ENCODE measurements at places on chromosomes 2 and 18.

- DNase-seq, result no peak
- peaks cover under 1% of the 10 kb centered on the region for H3K27me3 ChIP-seq
- H3K4me1 ChIP-seq, result peaks cover 77% of the 10 kb centered on the region
- H3K4me3 ChIP-seq, result no peak overlapping the region
Observed at GRCh38 chr2:96873651-96874096, 3.8 kb upstream of the SEMA4C start.

DNA sequence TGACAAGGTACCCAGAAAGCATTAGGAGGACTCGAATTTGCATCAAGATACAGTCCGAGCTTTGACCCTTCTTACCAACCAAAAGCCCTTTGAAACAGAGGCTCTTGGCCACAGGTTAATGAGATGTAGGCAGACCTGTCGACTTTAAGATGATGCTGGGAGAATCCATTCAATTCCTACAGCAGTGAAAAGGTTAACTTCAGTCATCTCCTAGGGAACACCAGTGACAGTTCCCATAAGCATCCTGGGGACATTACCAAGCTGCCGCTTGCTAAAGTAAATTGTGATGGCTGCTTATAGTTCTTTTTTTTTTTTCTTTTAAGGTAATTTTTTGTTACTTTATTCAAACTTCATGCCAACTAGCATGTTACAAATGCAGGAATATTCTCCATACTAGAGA lies 379.3 kb downstream of the SOX11 start:
- peaks cover 1% of the 10 kb centered on the region for H3K27me3 ChIP-seq
- peaks cover 80% of the 10 kb centered on the region for H3K4me1 ChIP-seq
- no peak overlapping the region for H3K27ac ChIP-seq
- H3K36me3 ChIP-seq, result no peaks in the 10 kb centered on the region

DNA sequence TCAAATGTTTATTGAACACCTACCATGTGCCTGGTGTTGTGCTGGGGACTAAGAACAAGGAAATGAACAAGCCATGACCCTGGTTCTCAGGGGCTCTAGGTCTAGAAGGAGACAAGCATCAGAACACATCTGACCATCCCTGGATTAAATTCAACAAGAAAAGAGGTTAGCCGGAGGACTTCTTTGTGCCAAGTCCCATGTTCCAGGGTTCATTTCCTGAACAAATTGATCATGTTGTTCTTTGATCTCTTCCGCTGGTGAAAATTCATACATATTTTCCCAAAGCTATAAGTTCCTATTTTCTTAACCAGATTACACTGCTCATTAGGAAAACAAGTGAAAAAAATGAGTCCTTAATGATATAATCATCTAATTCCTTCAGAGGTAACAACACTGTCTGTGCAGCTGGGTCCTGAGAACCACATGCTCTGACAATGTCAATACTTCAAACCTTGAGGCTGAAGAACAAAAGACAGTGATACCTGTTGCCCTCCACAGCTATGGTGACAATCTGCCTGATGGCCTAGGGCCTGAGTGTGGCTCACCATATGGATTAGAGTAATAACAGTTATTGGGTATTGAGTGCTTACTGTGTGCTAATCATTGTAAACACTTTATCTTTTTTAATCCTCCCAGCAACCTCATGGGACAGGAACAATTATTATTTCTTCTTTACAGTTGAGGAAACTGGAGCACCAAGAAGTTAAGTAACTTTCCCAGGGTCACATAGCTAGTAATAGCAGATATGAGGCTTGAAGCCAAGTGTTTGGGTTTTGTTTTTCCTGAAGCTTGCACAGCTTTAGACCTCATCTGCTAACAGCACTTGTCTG lies 24.6 kb upstream of the INO80C start:
- H3K27me3 ChIP-seq, result peaks cover 3% of the 10 kb centered on the region
- no peak overlapping the region for H3K27ac ChIP-seq
- H3K36me3 ChIP-seq, result no peaks in the 10 kb centered on the region
- no peak for DNase-seq
- no peak overlapping the region for H3K4me3 ChIP-seq

DNA sequence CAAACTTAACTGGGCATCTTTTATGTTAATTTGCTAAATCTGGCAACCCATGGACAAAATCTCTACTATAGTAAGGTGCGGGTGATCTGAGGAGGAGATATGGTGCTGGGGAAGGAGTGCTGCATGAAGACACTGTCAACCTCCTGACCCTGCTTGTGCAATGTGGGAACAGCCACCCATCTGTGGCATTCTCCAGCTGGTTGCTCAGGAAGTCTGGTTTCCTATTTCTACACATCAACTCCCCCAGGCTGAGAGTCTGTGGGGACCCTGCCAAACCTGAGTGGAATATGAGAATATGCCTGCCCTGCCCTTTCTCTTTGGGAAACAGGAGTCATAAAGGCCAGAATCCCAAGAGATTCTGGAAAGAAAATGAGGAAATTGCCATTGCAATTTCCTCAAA lies 60.1 kb upstream of the PAX3 start:
- H3K4me1 ChIP-seq, result peaks cover 46% of the 10 kb centered on the region
- peak; percentile 23 for DNase-seq
- peak overlapping the region; percentile 47 for H3K27ac ChIP-seq
- no peaks in the 10 kb centered on the region for H3K27me3 ChIP-seq

DNA sequence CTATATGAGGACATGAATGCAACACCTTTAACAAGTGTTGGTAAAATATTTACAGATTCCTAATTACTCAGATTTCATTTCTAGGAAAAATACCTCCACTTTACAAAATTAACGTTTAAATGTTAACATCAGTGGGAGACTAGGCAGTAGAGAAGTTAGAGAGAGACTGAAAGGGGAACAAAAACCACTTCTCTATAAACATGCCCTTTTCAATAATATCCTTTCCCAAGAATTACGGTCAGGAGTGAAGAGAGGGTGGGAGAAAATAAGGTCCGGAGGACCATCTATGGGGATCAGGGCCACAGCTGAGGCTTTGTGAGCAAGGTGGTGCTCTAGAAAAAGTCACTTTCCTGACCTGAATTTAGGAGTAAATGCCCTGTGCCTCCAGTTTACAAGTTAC lies 65.3 kb upstream of the WIPF1 start:
- no peak for DNase-seq
- H3K4me1 ChIP-seq, result peaks cover 21% of the 10 kb centered on the region
- no peaks in the 10 kb centered on the region for H3K27me3 ChIP-seq
- peaks cover 28% of the 10 kb centered on the region for H3K36me3 ChIP-seq
- no peak overlapping the region for H3K4me3 ChIP-seq

DNA sequence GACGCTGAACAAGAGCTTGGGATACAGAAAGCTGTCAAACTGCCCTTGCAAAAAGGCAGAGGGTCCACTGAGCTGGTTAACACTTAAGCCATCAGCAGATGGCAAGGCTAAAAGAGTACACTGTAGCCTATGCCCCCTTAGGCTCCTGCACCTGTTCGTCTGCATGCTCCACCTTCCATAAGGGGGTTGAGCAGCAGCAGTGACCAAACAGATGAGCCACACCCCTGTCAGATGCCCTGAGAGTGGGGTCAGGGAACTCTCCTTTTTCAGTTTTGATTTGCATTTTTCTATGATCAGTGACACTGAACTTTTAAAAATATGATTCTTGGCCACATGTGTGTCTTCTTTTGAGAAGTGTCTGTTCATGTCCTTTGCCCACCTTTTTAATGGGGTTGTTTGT lies 402.5 kb upstream of the FAM98A start:
- H3K36me3 ChIP-seq, result no peaks in the 10 kb centered on the region
- H3K4me3 ChIP-seq, result no peak overlapping the region
- no peak for DNase-seq
- no peak overlapping the region for H3K27ac ChIP-seq
- peaks cover 6% of the 10 kb centered on the region for H3K27me3 ChIP-seq

DNA sequence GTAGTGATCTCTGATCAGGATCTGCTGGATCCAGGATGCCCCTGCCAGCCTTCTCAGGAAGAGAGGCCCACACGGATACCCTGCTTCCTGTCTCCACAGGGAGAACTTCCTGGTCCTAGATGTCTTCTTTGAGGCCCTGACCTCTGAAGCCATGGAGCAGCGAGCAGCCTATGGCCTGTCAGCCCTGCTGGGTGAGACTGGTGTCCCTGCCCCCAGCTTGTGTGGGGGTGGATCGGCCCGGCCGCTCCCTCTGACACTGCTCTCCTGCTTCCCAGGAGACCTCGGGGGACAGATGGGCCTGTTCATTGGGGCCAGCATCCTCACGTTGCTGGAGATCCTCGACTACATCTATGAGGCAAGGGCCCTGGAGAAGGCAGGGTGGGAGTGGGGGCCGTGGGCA lies 6.6 kb downstream of the CHPF start:
- H3K27ac ChIP-seq, result peak overlapping the region; percentile 83
- peaks cover 40% of the 10 kb centered on the region for H3K4me1 ChIP-seq
- no peak for DNase-seq

- H3K36me3 ChIP-seq, result no peaks in the 10 kb centered on the region
- no peaks in the 10 kb centered on the region for H3K4me1 ChIP-seq
- H3K27me3 ChIP-seq, result peaks cover 5% of the 10 kb centered on the region
- no peak overlapping the region for H3K4me3 ChIP-seq
- DNase-seq, result no peak
Observed at GRCh38 chr2:39139511-39140237, 18.8 kb upstream of the SOS1 start.

GRCh38 chr2:168316073-168316440 lies 68.7 kb upstream of the STK39 start:
- no peak overlapping the region for H3K27ac ChIP-seq
- no peaks in the 10 kb centered on the region for H3K36me3 ChIP-seq
- H3K4me1 ChIP-seq, result peaks cover 15% of the 10 kb centered on the region
- H3K27me3 ChIP-seq, result peaks cover 3% of the 10 kb centered on the region
- H3K4me3 ChIP-seq, result no peak overlapping the region
- DNase-seq, result no peak

DNA sequence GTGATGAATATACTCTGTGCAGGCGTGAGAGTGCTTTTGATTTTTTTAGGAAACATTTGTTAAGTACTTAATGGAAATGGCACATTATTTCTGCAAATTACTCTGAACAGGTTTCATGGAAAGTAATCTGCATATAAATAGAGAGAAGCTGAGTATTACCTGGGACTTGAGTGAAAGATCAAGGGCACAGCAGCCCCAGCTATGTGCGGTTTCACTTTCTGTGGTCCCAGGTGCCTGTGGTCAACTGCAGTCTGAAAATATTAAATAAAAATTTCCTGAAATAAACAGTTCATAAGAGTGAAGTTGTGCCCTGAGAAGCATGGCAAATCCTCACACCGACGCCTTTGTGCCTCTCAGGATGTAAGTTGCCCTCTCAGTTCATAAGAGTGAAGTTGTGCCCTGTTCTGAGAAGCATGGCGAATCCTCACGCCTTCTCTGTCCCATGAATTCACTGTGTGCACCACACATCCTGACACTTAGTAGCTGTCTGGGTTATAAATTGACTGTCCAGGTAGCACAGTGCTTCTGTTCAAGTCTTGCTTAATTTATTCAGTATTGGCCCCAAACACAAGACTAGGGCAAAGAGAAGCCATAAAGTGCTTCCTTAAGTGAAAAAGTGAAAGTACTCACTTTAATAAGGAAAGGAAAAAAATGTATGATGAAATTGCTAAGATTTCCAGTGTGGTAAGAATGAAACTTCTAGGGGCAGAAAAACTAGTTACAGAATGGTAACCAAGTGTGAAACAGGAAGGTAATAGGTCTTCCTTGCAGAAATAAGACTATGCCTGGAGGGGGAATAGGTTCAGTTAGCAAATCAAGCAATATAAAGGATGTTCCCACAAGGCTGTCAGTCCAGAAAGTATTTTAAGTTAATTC lies 4.3 kb upstream of the SNTG2 start:
- peaks cover 17% of the 10 kb centered on the region for H3K4me1 ChIP-seq
- H3K36me3 ChIP-seq, result peaks cover 4% of the 10 kb centered on the region

GRCh38 chr2:239431536-239431935 lies 30.7 kb upstream of the HDAC4 start:
- DNase-seq, result no peak
- H3K27ac ChIP-seq, result no peak overlapping the region
- peaks cover 4% of the 10 kb centered on the region for H3K4me1 ChIP-seq
- peaks cover 8% of the 10 kb centered on the region for H3K27me3 ChIP-seq
- peaks cover 5% of the 10 kb centered on the region for H3K36me3 ChIP-seq

DNA sequence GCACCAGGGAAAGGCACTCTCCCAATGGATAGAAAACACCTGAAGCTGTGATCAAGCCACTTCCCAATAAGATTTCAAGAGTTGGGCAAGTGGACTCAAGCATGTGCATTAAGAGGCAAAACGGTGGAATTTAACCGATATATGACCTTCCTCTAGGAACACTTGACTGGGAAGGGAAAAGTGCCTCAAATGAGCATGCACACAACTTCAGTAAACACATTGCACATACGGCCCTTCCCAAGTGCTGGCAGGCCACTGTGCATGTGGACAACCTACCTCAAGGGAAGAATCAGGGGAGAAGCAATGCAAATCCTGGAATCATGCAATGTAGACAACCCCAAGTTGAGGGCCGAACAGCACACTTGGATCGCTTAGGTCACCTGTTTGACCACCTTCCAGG lies 23.9 kb upstream of the SH3RF3 start:
- peaks cover 4% of the 10 kb centered on the region for H3K36me3 ChIP-seq
- H3K27me3 ChIP-seq, result peaks cover 3% of the 10 kb centered on the region
- H3K4me3 ChIP-seq, result no peak overlapping the region
- no peak for DNase-seq
- H3K4me1 ChIP-seq, result peaks cover 21% of the 10 kb centered on the region

- H3K27ac ChIP-seq, result no peak overlapping the region
- peaks cover 25% of the 10 kb centered on the region for H3K4me1 ChIP-seq
- no peak for DNase-seq
- peaks cover 8% of the 10 kb centered on the region for H3K36me3 ChIP-seq
- H3K4me3 ChIP-seq, result no peak overlapping the region
Observed at GRCh38 chr2:234251326-234252271, 201.1 kb downstream of the SPP2 start.

- no peaks in the 10 kb centered on the region for H3K36me3 ChIP-seq
- no peak overlapping the region for H3K27ac ChIP-seq
- DNase-seq, result no peak
- no peaks in the 10 kb centered on the region for H3K27me3 ChIP-seq
- no peak overlapping the region for H3K4me3 ChIP-seq
Observed at GRCh38 chr2:65177751-65178442, 48.0 kb upstream of the RAB1A start.

DNA sequence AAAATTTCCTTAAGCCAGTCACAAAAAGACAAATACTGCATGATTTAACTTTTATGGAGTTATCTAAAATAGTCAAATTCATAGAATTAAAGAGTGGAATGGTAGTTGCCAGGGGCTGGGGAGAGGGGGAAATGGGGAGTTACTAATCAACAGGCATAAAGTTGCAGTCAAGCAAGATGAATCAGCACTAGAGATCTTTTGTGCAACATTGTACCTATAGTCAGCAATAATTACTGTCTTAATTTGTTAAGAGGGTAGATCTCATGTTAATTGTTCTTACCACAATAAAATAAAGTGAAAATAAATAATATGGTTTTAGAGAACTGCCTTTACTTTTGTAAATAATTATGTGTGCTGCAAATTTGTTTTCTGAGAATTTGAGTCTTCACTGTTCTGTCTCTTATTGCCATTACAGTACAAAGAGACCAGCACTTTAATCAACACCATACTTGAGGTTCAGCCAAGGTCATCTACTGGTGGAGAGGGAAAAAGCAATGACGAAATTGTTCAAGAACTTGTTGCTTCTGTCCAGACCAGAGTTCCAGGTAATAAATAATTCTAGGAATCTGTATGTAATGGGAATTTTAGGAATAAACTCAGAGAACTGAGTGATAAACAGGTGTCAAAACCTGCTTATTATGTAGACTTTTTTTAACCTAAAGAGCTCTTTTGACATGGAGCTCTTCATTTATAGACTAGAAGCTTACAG lies 75.5 kb downstream of the TRABD2A start:
- H3K27ac ChIP-seq, result no peak overlapping the region
- H3K36me3 ChIP-seq, result no peaks in the 10 kb centered on the region
- DNase-seq, result no peak
- peaks cover 4% of the 10 kb centered on the region for H3K27me3 ChIP-seq
- H3K4me1 ChIP-seq, result no peaks in the 10 kb centered on the region

Data from nephron progenitor cell (in vitro differentiated cells).